WTC11 (cell line): ENCODE measurements at places on chromosomes 4 and X.

DNA sequence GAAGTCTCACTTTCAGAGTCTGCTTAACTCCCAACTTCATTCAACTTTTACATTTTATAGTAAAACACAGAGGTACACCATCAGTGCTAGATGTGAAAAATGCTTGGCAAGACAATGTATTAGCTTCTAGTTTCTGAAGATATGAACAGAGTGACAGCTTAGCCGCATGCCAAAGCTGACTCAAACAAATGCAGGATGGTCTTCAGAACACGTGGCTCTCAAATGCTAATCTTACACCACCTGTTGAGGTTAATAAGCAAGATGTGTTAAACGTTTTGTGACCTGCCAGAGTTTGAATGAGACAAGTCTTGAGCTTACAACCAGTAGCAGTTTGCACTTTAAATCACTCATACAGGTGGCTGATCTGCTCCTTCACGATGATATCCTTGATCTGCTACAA lies 18.9 kb upstream of the GPM6B start:
- no peak for DNase-seq

GRCh38 chr4:25925486-25926201 lies 11.6 kb downstream of the SMIM20 start:
- peak; percentile 57 for DNase-seq

GRCh38 chr4:64584981-64585557 lies 175.8 kb upstream of the TECRL start:
- DNase-seq, result peak; percentile 18

GRCh38 chrX:44228621-44229020 lies 114.9 kb downstream of the EFHC2 start:
- no peak for DNase-seq

DNA sequence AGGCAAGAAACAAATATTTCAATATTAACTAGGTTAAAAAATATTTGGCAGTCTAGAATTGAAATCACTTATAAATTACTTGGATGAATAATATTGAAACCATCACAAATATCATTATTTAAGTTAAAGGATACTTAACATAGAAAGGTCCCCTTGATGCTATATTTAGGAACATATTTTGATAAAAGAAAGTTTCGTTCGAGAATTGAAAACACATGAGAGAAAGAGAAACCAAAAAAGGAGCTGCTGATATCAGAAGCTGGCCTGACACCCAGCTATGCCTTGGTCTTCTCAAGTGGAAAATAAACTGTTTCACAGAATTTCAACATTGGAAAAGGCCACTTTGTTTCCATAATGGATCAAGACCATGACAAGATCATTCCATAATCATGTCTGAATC lies 762.4 kb downstream of the DMD start:
- no peak for DNase-seq

DNA sequence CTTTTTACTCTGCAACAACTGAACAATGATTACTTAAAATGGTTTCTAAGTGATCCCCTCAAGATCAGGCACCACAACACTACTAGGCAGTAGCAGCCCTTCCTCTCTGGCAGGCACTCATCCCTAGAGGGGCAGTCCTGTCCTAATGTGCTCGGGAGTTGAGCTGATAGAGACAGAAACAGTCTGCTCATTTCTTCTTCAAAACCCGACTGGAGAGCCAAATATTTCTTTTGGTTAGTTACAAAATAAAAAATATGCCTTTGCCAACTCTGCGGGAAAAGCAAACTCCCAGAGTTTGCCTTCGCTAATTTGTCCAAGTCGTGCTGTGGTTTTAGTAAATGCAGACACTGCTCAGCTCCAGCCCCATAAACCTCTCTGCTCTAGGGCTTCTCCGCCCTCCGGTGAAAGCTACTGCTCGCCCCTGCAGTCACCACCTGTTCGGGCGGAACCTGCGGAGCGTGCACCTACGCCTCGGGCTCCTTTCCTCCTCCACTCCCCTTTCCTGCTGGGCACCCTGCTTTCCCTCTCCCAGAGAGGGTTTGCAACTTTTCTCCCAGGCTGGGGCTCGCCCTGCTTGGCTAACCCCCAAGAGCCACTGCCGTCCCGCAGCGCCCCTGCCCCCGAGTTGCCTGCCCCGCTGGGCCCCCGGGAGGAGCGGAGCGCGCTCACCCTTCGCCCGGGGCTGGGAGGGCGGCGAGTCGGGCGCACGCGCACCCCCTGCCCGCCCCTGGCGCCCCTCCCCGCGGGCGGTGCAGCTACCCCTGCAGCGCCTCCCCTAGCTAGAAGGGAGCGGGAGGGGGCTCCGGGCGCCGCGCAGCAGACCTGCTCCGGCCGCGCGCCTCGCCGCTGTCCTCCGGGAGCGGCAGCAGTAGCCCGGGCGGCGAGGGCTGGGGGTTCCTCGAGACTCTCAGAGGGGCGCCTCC lies at the start of gene NPNT:
Gene NPNT, plus strand, starts transcription at position 812 of the 923 bp plus-strand sequence. CDS start 182 bp downstream, outside the sequence.
- peak; percentile 43 for DNase-seq

DNA sequence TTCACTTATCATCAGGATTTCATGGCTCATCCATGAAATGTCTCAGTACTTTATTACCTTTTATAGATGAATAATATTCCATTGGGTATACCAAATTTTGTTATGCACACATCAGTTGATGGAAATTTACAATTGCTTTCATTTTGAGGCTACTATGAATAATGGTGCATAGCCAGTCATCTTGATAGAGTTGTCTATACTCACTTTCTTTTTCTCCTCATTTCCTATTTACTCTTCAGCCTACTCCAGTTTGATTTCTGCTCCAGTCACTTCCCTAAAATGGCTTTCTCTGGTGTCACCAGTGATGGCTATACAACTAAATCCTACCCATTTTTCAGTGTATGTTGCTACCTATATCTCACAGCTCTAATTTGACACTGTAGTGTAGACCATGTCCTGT lies 743.5 kb upstream of the MAGEB2 start:
- no peak for DNase-seq

DNA sequence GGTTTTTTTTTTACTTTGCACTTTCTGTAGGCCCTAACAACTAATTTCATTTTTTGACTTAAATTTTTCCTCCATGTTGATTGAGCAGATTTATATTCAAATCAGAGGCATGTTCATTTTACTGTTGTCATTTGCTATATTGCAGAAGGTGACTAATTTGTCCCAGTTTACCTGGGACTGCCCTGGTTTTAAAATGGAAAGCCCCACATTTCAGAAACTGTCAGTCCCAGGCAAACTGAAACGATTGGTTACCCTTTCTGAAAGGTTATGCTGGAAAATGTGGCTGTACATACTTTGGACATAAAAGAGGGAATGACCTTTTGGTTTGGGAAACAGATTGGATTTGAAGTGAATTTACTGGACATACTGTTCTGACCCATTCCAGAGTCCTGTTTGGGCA lies 160.0 kb downstream of the SPCS3 start:
- no peak for DNase-seq

- DNase-seq, result peak; percentile 31
Measured at GRCh38 chr4:31290836-31291235, 570.7 kb downstream of the PCDH7 start.

- no peak for DNase-seq
Measured at GRCh38 chr4:83010111-83010521, 507 bp downstream of the LIN54 start.

DNA sequence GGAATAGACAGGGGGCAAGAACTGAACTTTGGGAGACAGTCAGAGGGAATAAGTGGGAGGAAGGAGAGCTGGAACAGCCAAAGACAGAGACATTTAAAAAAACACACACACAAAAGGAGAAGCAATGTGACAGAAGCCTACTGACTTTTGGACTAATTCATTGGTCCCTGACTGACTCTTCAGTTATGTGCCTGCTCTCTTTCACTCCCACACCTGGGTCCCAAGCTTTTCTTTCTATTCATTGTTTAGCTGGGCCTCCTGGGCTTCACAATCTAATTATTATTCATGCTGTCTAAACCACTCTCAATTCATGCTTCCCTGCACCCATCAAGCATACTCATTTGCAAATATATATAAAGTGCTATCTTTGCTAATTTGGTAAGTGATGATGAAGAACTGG lies 139.2 kb upstream of the IRS4 start:
- DNase-seq, result no peak

DNA sequence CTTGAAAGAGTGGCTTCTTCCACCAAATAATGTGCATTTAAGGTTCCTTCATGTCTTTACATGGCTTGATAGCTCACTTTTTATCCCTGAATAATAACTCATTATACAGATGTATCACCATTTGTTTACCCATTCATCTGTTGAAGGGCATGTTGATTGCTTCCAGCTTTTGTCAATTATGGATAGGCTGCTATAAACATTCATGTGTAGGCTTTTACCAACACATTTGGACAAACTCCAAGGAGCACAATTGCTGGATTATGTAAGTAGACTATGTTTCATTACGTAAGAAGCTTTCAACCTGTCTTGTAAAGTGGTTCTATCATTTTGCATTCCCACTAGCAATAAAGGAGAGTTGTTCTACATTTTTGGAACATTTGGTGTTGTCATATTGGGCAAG lies 2637.0 kb downstream of the PCDH7 start:
- DNase-seq, result no peak

GRCh38 chr4:128424527-128425497 lies 137.2 kb upstream of the PGRMC2 start:
- no peak for DNase-seq

DNA sequence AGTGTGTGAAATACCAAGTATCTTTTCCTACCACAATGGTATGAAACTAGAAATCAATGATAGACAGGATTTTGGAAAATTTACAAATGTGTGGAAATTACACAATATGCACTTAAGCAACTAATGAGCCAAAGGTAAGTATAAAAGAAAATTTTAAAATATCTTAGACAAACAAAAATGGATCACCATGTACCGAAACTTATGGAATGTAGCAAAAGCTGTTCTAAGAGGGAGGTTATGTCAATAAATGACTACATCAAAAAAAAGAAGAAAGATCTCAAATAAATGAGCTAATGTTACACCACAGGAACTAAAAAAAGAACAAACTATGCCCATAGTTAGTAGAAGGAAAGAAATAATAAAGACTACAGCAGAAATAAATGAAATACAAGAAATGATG lies 1084.1 kb downstream of the TECRL start:
- no peak for DNase-seq

DNA sequence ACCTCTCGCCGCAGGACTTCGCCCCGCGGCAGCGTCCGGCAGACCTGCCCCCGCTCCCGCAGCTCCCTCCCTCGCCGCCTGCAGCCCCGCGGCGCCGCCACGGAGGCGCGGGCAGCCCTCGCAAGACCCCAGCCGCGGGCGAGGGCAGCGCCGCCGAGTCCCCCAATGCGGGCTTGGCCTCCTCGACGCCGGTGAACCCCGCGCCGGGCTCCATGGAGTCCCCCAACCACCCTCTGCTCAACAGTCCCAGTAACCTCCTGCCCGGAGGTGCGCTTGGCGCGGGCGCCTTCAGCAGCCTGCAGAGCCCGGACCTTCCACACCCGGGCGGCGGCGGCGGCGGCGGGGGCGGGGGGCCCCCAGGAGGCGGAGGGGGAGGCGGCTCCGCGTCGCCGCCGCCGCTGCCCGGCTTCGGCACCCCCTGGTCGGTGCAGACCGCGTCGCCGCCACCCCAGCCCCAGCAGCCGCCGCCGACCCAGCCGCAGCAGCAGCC lies 1.2 kb downstream of the CPEB2 start:
- peak; percentile 44 for DNase-seq

DNA sequence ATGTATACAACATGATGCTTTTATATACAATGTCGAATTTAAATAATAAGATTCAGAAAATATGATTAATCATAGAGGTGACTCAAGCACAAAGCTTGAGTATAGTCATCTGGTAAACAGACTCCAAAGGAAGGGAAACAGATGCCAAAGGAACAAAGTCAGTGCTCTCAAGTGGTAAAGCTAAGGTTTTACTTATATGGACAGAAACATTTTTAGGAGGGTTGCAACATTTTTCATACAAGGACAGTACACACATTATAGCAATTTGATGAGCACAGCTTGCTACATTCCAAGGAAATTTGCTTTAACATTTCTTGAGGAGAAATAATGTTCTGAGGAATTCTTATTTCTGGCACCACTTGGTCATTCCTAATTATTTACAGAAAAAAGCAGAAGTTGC lies 333.4 kb upstream of the AADAT start:
- no peak for DNase-seq

DNA sequence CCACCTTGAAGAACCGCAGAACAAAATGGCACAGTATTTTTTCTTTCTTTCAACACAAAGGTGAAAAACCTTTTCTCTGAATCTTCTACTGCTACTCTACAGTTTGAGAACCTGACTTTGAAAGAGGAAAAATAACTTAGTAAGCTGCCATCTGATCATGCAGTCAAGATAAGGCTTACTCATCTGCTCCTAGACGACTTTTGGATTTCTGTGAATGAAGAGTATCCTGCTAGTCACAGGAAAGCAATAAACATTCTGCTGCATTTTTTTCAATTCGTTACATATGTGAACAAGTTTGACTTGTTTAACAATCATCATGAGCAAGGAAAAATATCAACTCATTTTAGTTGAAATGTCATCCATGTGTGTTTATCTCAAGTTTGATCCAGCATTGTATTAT lies 25.2 kb downstream of the TIGD2 start:
- no peak for DNase-seq

GRCh38 chrX:137166591-137166990 lies 132.8 kb upstream of the GPR101 start:
- DNase-seq, result peak; percentile 53

DNA sequence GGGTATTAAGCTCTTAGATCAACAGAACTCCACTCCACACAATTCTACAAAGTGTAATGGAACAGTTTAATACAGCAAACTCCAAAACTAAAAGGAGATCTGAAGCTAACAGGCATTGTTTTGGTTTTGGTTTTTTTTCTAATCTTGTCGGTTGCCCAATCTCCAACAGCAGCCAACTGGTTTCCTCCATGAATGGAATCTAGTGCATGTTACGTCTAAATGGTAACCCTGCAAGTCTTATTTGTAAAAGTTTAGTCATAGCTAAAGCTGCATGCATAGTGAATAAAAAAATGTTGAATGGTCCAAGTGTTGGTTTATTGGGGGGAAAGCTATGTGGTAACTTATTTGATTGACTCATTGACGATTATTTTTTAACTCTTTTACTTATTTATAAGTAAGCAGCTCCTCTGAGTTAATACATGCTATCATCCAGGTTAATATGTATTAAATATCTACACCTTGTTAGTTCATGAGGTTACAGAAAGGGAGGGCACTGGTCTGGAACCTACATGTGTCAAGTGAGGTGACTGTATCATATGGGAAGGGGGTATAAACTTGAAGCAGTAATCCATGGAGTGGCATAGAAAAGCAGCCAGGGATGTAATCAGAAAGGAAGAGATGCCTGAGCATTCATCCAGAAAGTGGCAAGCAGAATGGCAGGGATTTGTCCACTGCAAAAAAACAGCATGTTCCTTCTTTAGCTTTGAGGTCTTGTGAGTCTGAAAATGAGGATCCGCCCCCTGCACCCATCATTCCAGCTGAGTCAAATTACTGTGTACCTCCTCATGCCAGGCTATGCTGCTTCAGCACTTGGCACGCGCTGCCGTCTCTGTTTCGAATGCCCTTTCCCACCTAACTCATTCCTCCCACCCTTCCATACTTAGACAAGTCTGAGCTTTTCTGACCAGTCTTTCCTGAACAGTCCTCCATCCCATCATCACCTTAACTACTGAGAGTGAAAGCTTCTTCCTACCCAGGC lies 81.7 kb downstream of the PDGFC start:
- DNase-seq, result no peak
